ENCODE measurements at places on chromosomes 4 and X. TPM values are rescaled to one million over a fixed set of nuclear protein-coding genes. Genes with fewer than 3 reads are reported as not detected.

Gene SHISA3
- total RNA-seq: 38.6 TPM

Gene ARAP2
- total RNA-seq: 8.3 TPM

Gene TLR7
- 0.58 TPM for total RNA-seq

Gene TMEM31
- total RNA-seq: not detected

Gene CNGA2
- not detected for total RNA-seq

Gene FAM236D
- not detected for total RNA-seq

Gene ATP2B3
- total RNA-seq: 0.23 TPM

Gene LRAT
- 0.19 TPM for total RNA-seq

Gene GAGE12F
- total RNA-seq: not detected

Gene MAGEE2
- not detected for total RNA-seq

Gene USP26
- total RNA-seq: not detected

Gene HTR2C
- total RNA-seq: not detected

Gene G6PD
- total RNA-seq: 27.8 TPM

Gene PDZD4
- 48.1 TPM for total RNA-seq

DNA sequence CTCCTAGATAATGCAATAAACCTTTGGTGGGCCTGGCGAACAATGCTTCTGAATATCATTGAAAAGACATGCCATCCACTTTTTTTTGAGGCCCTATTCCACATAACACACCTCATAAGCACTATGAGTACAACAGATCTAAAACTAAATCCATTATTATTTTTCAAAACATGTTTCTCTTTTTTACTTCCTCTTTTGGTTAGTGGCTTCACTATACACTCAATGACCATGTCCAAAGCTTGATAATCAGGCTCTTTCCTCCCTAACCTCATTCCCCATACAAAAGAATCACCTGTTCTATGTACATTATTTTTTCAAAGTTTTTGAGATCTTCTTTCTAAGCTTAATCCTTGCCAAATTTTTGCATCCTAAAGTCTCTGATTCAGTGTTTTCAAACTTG is 20.4 kb upstream of the NPY2R start:
- no peak for DNase-seq

GRCh38 chrX:9646471-9647224 is 119.0 kb downstream of the GPR143 start:
- DNase-seq: no peak

- no peak for DNase-seq
These were observed 311.8 kb upstream of the SMIM31 start for GRCh38 chr4:164442180-164442579.

DNA sequence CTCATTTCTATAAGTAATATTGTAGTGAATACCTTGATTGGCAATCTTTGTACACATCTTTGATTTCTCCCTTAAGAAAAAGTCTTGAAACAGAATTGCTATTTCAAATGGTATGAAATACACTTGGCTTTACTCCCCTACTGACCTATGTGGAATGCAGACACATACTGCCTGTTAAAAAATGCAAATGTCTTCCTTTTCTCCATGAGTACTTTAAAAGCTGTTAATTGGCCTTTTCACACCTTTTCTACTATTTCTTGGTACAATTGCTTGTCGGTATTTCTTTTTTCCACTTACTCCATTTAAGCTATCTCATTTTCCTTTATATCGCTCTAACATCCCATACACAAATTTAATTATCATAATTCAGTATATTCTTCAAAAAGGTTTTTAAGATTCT is 87.2 kb downstream of the FRYL start:
- DNase-seq: no peak

GRCh38 chr4:14078326-14078725 is 450.8 kb upstream of the BOD1L1 start:
- no peak for DNase-seq

DNA sequence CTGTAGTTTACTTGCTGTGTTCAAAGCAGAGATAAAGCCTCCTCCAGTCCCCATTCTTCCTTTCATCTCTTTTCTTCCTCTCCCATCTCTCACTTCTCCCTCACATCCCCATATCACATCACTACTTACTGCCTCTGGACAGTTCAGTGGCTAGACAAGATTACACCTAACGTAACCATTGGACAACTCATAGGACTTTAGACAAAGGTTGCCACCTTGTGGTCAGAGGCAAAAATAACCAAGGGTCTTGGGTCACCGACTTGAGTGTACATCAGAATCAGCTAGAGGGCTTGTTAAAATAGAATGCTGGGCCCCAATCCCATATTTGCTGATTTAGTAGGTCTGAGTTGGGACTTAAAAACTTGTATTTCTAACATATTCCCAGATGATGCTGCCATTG is 109.3 kb upstream of the DGKK start:
- DNase-seq: no peak

- DNase-seq: no peak
These were observed 753.6 kb downstream of the RAPGEF2 start for GRCh38 chr4:159856451-159856850.

DNA sequence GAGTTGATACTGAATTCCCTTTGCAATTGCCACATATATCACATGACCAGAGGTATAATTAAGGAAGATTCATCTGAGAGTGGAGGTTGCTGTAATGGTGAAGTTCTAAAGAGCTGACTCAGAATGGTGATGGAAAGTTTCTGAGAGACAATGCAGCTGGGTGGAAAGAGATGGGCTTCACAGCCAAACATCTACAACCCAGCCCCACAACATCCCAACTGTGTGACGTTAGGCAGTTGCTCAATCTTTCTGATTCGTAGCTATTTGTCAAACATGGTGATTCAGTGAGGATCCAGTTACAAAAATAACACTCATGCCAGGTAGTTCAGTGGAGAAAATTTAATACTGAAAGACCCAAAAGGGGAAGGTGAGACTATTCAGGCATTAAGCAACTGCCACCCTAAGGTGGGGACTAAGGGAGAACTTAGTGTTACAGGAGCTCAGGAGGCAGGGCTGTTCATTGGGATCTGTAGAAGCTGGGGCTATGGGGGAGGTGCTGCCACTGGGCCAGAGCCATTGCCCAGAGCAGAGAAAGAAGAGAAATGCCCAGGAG is 6.9 kb upstream of the AFF1 start:
- DNase-seq: no peak

DNA sequence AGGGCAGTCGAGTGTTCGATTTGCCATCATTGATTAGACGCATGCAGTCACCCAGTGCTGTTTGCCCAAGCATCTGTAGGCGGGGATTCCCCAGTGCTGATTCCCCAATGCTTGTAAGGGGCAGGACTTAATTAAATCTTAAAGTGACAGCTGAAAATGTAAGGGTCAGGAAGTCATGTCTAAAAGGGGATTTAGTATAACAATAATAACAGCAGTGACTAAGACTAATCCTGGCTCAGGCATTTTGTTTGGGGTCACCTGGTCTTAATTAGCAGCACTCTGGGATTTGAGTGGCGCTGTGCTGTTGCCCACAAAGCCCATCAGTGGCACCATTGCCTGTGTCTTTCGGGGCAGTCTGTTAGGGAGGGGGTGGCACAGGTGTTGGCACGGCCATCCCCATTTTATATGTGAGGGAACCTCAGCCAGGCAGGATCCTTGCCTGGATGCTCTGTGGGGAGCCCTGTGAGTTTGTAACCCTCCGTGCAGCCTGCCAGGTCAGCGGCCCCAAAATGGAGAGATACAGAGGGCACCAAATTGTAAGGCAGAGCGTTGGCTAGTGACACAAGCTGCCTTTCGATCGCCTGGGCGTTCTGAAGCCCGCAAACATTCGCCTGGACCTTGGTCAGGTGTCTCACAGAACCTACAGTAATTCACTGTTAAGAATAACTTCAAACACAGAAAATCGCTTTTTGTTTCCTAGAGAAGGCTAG is 146.7 kb downstream of the TBL1X start:
- DNase-seq: no peak

- DNase-seq: peak; percentile 14
These were observed 44.6 kb upstream of the LNX1 start for GRCh38 chr4:53635697-53636483.

GRCh38 chr4:125526420-125526819 is 211.7 kb downstream of the FAT4 start:
- DNase-seq: no peak

DNA sequence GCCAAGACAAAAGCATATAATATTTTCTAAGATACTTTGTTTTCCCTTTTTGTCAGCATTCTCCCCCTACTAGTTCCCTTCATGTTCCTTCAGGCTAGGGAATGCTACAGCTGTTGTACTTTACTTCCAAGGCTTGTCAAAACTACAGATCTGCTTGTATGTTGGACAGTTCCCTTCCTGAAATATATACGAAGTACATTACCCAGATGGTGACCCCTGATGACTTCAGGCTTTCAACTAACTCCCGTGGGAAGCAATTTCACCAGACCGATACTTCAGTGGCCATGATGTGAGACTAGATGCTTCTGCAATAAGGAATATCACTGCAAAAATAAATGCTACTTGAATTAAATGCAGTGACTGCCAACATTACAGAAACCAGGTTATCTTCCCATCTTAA is 332.8 kb downstream of the SH2D1A start:
- DNase-seq: no peak

- no peak for DNase-seq
These were observed 17.5 kb downstream of the LIAS start for GRCh38 chr4:39476187-39476895.

Measured in esophagus muscularis mucosa (tissue), 4 donors.